ENCODE measurements at places on chromosomes 12 and 14. TPM values are rescaled to one million over a fixed set of nuclear protein-coding genes. Genes with fewer than 3 reads are reported as not detected.

- DNase-seq: no peak
These were observed 802 bp upstream of the TMPRSS12 start for GRCh38 chr12:50841716-50842531.

GRCh38 chr14:72524295-72524629 lies 369.6 kb downstream of the DPF3 start:
- no peak for DNase-seq

- no peak for DNase-seq
These were observed 70.7 kb downstream of the CALM1 start for GRCh38 chr14:90467501-90467900.

- peak; percentile 12 for DNase-seq
These were observed 10.3 kb downstream of the TBPL2 start for GRCh38 chr14:55430024-55430690.

RIC8B gene
- 11.2 TPM for total RNA-seq

DNA sequence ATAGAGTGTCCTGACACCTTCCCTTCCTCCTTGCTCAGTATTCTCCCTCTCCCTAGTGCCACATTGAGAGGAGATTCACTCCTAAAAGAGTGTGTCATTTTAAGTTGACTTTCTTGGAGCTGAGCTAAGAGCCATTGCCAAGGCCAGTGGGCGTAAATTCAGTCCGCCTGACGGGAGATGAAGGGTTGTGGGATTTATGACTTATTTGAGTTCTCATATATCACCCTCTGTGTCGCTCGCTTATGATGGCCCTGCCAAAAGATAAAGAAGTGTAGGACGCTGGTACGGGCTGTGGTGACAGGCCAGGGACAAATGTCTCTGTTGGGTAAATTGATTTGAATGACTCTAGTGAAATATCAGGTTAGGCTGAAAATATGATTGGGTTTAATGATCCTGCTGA lies 867.4 kb downstream of the NRXN3 start:
- no peak for DNase-seq

DNA sequence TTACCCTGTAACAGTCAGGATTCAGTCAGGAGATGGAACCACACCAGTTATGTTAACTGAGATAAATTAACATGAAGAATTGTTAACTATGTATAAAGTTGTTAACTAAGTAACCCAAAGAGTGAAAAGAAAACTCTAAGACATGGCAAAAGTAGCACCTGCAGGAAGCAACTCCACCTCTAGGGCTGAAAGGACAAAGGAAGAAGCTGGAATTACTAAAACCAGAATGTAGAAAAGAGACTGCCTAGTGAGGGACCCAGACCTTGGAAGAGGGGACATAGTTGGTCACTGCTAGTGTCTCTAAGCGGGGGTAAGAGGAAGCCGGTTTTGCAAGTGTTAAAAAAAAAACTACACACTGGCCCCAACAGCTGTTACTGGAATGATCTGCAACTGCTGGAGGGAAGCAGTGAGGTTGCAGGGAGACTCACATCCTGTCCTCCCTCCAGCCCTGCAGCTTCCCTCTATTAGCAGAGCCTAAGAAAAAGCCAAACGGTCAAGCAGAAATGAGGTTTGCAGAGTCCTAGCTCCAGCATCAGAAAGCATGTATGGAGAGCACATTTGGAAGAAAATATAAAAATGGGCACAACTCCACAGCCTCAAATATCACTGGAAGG lies 39.8 kb downstream of the GPR135 start:
- DNase-seq: no peak

WDHD1 gene
- 56.3 TPM for total RNA-seq
